Transverse colon (tissue), 4 donors: ENCODE measurements at places on chromosomes 16 and 17.

DNA sequence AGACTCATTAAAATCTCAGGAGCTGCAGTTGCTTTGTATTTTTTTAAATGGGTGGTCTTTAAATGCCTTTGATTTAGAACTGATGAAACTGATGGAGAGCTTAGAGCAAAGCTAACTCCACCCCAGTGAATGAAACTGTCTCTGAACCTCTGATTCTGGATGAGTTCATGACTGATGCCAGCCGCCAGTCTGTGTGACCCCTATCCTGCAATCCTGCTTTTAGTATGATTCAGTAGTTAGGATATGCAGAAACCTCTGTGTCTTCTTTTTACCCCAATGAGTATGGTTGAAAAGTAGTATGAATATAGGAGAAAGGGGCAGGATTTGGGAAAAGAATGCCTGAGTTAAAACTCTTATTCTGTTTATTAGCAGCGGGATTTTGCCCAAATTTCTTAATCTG is 12.3 kb upstream of the SALL1 start:
- no peak for DNase-seq

DNA sequence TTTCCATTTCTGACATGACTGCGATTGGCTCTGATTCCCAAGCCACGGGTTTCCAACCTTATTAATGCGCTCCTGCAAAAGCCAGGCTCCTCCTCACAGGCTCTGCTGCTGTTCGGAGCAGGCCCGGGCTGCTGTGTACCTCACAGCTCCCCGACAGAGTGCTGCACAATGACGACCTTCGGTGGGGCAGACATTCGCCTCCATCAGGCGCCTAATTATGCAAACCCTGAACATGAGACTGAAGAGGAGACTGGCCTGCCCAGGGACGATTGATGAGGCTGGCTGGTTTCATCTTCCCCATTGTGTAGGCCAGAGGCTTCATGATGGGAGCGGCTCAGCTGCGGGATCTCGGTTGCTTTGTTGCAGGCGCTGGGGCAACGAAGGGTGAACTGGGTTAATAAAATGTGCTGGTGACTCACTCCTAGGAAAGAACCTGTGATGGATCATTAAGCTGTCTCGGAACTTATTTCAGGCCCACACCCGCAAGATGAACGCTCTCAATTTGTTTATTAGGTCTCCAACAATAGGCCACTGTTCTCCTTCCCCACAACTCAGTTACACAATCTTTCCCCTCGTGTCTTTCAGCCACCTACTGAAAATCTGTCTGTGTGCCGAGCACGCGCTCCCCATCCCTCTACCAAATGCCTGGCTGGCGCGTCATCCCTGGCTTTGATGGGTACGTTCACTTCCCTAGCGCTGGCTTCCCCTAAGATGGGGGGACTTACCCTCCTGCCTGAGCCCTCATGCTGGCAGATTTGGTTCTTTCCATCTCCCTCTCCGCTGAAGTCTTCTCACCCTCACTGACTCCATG is 27.2 kb upstream of the TOB1 start:
- peak; percentile 46 for DNase-seq

GRCh38 chr17:77736199-77736585 is 222.3 kb upstream of the TNRC6C start:
- no peak for DNase-seq

DNA sequence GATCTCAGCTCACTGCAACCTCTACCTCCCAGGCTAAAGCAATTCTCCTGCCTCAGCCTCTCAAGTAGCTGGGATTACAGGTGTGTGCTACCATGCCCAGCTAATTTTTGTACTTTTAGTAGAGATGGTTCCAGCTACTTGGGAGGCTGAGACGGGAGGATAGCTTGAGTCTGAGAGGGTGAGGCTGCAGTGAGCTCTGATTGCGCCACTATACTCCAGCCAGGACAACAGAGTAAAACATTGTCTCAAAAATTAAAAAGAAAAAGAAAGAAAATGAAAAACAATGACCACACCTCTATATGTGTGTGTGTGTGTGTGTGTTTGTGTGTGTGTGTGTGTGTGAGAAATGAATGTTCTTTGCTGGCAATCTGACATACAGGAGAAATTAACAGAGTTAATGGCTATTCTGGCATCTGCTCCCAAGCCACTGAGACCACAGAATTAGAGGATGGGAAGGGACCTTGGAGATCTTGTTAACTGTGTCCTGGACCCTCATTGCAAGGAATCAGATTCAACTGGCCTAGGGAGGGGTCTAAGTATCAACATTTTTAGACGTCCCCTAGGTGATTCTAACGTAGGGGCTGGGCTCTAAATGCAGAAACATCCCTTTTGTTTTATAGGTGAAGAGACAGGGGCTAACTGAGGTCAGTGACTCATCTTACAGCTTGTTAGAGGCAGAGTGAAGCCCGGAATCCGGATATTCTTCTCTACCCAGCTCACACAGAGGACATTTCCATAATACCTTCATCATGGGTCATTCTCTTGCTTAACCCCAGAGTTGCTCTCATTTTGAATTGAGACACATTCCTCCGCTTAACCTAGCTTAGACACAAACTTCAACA is 16.4 kb upstream of the MARCHF10 start:
- no peak for DNase-seq

GRCh38 chr17:78957128-78957527 is 22.6 kb downstream of the LGALS3BP start:
- DNase-seq: no peak

GRCh38 chr17:62017912-62018311 is 47.2 kb downstream of the MED13 start:
- DNase-seq: no peak

GRCh38 chr17:63754046-63754445 is 12.4 kb upstream of the STRADA start:
- no peak for DNase-seq

DNA sequence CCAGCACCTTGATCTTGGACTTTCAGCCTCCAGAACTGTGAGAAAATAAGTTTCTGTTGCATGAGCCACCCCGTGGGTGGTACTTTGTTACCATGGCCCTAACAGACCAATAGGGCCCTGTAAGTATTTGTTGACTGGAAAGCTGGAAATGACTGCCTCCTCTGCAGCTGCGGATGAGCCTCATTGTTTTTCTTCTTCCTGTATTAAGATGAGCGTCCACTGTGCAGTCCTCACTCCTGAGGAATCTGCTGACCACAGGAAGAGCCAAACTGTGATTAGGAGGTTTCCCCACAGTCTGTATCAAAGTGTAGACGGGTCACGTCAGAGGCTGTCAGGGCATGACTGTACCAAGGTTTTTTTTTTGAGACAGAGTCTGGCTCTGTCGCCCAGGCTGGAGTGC is 12.2 kb upstream of the AKTIP start:
- DNase-seq: no peak

DNA sequence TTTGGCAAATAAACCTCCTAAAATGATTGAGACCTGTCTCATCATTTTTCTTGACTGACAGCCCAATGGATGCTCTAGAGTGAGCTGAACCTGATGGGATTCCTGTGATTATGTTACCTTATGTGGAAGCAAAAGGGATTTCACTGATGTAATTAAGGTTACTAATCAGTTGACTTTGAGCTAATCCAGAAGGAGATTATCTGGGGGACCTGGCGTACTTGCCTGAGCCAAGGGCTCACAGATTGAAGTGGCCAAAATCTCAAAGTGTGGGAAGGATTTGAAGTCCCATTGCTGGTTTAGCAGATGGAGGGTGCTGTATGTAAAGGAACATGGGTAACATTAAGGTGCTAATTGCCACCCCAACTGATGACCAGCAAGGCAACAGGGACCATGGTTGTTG is 214.0 kb downstream of the CPPED1 start:
- no peak for DNase-seq

DNA sequence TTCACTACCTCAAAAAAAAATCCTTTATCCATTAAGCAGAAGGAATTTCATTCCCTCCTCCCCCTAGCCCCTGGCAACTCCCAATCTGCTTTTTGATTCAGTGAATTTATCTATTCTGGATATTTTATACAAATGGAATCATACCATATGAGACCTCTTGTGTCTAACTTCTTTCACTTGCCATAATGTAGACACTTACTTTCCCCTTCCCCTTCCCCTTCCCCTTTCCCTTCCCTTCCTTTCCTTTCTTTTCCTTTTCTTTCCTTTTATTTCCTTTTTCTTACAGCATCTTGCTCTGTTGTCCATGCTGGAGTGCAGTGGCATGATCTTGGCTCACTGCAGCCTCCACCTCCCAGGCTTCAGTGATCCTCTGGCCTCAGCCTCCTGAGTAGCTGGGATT is 50.5 kb downstream of the PSMD12 start:
- DNase-seq: no peak

- no peak for DNase-seq
Measured at GRCh38 chr16:84555418-84556196, 51.1 kb upstream of the MEAK7 start.

DNA sequence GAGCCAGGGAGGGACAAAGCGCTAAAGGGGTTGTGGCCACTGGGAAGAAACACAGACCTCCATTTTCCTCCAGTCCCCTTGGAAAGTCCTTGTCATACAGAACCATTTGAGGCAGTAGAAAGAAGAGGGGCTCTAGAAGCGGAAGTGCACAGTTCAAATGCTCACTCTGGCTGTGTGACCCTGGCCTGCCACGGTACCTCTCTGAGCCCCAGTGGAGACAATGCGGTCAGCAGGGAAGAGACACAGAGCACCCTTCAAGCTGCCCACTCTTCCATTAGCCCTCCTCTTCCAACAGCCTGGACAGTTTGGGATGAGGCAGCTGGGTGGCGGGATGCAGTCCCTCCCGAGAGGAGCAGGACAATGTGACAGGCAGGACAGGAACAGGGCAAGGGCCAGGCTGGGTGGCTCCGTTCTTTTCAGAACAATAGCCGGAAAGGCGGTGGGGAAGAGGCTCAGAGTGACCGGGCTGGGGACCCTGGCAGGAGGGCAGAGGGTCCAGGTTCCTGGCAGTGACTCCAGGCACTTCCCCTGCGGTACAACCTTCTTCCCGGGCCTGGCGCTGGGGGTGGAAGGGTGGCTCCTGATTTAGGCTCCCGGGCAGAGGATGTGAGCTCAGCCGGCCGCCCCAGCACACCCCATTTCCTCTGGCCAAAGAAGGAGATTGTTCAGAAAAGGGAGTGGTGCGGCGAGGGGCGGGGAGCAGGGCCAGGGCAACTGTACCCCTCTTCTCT is 5.6 kb downstream of the CASKIN2 start:
- DNase-seq: no peak

- no peak for DNase-seq
Measured at GRCh38 chr17:82129095-82129494, 31.1 kb upstream of the FASN start.

GRCh38 chr17:13128676-13129075 is 110.8 kb upstream of the ELAC2 start:
- DNase-seq: no peak

GRCh38 chr16:11401161-11402050 is 56.1 kb downstream of the RMI2 start:
- DNase-seq: no peak

DNA sequence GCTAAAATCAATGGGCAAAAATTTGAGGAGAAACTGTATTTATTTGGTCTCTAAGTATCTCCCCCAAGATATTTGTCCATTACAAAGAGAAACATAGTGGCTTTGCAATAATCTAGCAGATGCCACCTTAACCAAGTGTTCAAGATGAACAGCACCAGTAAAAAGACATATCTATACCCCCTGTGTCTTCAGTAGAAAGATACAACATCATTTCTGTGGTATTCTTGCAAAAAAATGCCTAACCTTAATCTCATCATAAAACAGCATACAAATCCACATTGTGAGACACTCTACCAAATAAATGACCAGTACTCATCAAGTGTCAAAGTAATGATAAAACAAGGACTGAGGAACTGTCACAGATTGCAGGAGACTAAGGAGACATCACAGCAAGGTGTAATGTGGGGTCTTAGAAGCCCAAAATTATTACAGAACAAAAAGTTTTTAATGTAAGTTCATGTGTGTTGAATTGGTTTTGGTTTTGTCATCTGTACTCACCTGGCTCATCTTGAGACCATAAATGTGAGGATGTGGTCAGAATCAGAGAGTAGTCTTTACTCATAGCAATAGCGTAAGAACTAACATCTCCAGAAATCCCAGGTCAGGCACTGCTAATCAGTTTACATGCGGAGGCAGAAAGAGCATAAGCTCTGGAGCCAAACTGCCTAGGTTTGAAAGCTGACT is 77.2 kb downstream of the AATF start:
- no peak for DNase-seq

GRCh38 chr17:19731626-19732025 is 15.2 kb upstream of the SLC47A2 start:
- DNase-seq: no peak

DNA sequence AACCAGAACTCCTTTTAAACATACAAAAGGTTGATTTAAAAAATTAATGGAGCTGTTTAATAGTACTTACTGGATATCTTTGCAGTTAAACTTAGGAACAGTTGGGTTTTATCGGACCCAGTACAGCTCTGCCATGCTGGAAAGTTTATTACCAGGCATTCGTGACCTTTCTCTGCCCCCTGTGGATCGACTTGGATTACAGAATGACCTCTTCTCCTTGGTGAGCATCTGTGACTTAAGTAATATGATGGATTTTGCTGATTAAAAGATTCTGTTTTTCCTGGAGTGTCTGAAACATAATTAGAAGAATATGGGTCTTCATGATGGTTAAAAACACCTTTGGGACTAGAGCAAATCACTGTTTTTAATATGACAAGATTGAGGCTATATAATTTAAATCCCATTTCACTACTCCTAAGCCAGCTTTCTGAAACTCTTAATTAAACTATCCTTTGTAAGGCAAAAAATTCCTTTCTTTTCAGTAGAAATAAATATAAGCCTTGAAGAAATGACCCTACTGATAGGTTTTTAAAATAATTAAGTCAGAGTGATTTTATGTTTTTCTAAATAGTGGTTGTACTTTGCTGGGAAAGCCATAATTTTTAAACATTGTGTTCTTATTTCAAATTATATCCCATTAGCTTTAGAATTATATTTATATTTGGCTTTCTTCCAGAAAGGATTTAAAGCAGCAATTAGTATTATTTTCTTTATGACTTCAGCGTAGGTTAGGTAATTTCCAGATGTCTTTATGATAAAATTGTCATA is 45.7 kb upstream of the KPNB1 start:
- no peak for DNase-seq

DNA sequence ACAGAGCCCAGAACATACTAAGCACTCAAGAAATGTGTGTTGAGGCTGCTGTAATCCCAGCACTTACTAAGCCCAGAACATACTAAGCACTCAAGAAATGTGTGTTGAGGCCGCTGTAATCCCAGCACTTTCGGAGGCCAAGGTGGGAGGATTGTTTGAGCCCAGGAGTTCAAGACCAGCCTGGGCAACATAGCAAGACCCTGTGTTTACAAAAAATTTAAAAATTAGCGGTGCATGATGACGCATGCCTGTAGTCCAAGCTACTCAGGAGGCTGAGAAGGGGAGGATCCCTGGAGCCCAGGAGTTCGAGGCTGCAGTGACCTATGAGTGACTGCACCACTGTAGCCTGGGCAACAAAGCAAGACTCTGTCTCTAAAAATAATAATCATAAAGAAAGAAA is 6.7 kb upstream of the ZDHHC1 start:
- DNase-seq: no peak

DNA sequence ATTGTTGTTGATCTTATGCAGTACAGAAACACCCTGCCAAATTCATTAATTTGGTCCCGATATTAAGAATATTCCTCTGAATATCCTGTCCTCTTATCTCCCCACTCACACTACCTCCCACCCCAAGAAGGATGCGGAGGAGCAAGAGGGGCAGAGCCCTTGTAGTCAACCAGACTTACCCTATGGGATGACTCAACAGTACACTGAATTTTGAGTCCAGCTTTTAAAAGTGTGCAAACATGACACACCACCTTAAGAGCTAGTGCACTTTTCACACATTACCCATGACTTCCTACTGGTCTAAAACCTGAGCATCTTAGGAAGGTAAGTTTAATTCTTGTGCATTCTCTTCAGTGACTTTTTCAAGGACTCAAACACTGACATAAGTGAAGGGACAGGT is 9.5 kb downstream of the USP22 start:
- no peak for DNase-seq

GRCh38 chr17:39080421-39081078 is 70.9 kb downstream of the PLXDC1 start:
- peak; percentile 18 for DNase-seq
